ENCODE measurements at places on chromosomes 13 and 19.

DNA sequence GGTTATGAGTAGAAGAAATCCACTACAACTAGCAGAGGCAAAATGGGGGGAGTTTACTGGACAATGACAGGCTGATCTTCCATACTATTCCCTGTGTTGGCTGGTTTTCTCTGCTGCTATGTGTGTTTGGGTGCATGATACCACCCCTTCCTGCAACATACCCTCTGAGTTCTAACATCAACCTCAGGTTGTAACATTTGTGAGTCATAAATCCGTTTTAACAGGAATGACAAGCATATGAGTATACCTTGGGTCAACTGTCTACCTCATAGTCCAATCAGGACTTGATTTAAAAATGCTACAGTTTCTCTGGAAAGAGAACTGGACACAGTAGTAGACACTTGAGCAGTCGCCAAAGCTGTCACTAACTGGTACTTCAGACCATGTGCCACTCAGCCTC is 422.9 kb downstream of the KCTD12 start:
- DNase-seq, result no peak

- peak; percentile 67 for DNase-seq
Observed at GRCh38 chr19:1269478-1270212, 513 bp downstream of the CIRBP start.

- DNase-seq, result no peak
Observed at GRCh38 chr19:43105496-43105895, 23.0 kb upstream of the PSG2 start.

GRCh38 chr13:111584101-111584672 is 263.7 kb downstream of the TEX29 start:
- no peak for DNase-seq

GRCh38 chr13:27353166-27353583 is 71.2 kb upstream of the GTF3A start:
- no peak for DNase-seq

DNA sequence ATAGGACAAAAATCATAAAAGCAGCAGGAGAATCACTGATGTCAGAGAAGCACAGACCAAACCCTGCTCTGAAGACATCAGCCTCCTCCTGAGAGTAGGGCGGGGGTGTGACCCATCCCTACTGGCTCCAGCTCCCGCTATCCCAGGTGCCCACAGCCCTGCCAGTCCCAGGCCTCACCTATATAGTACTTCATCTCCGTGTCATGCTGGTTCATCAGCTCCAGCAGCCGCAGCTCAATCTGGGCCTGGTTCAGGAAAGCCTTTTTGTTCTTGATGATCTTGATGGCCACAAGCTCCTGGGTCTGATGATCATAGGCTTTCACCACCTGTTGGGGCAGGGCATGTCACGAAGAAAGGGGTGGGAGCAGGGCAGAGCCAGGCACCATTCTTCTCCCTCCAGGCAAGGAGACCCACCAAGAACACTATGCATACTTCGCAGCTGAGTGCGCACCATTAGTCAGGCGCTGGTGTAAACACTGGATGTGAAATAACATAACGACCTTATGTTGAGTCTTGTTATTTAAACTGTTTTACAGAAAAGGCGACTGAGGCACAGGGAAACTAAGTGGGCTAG is 4.2 kb downstream of the DYRK1B start:
- no peak for DNase-seq

DNA sequence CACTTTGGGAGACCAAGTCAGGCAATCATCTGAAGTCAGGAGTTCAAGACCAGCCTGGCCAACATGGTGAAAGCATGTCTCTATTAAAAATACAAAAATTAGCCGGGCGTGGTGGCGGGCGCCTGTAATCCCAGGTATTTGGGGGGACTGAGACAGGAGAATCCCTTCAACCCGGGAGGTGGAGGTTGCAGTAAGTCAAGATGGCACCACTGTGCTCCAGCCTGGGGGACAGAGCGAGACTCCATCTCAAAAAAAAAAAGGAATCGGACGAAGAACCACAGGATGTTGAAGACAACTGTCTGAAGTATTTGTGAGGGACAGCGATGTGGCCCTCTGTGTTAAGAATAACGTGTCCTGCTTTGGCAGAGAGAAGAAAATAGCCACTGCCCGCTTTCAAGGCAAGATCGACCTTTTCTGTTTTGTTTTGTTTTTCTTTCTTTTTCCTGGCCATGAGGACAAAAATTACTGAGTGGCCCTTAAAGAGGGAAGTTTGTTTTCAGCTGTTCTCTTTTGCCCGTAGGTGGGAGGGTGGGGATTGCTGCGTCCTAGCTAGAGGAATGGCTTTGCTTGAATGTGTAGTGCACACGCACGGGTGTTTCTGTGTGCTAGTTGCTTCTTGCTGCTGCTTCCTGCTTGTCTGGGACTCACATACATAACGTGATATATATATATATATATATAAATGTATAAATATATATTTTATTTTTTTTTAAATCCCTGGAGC is 6.2 kb upstream of the PRKCG start:
- no peak for DNase-seq

DNA sequence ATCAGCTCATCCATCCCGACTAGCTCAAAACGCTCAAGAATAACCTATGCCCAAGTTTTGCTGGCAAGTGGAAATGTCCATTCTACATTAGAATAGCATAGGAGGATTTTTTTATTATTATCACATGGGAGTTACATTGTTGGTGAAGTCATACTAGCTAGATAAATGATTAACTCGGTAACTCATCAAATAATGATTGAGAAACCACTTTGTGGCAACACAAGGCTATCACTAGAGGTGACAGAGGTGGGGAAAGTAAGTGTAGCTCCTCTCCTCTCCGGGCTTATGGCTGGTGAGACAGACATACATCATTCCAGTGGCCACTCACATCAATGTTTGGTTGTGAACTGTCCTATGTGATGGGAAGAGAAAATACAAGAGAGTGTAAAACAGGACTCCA is 161.6 kb downstream of the ZIC5 start:
- no peak for DNase-seq

DNA sequence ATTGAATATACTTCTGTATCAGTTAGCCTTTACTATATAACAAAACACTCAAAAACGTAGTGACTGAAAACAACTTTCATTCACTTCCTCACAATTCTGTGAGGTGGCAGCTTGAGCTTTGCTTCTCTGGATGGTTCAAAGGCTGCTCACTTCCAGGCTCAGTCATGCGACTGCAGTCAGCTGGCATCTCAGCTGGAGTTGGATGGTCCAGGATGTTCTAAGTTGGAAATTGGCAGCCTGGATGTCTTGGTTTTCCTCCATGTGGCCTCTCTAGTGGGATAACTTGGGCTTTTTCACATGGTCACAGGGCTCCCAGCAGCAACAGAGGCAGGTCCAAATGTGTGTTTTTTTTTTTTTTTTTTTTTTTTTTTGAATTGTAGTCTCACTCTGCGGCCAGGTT is 204.4 kb downstream of the LACC1 start:
- no peak for DNase-seq

DNA sequence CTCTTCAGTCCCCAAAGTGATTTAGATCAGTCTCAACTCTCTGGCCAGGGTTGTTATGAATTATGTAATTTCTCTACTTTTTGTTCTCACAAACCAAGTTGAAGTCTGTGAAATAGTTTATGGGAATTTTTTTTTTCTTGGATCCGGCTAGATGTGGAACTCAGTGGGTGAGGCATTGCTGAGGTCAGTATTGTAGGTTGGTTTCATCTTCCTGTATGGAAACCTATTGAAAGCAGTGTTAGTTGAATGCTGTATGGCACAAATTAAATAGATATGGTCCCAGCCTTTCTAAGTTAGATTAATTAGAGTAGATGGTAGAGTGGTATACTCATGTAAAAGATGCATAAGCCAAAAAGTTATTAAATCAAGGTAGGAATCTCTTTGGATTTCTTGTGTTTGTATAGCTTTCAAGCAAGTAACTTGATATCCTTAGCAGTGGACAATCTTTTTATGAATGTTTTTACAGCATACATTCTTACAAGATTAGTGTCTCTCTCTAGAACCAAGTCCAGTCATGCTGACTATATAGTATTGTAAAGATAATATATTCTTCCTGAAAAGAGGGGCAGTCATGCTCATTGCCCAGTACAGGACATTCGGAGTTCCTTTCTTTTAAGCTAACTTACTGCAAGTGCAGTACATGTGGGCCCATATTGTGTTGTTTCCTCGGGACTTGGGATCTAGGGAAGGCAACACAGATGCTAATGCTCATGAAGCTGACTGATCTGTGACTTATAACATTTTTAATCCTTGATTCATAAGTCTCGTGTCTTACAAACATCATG is 2541.1 kb downstream of the PCDH9 start:
- no peak for DNase-seq

- no peak for DNase-seq
Observed at GRCh38 chr19:29672933-29673336, 7.7 kb downstream of the PLEKHF1 start.

GRCh38 chr13:35448465-35448864 is 28.0 kb downstream of the MAB21L1 start:
- no peak for DNase-seq

DNA sequence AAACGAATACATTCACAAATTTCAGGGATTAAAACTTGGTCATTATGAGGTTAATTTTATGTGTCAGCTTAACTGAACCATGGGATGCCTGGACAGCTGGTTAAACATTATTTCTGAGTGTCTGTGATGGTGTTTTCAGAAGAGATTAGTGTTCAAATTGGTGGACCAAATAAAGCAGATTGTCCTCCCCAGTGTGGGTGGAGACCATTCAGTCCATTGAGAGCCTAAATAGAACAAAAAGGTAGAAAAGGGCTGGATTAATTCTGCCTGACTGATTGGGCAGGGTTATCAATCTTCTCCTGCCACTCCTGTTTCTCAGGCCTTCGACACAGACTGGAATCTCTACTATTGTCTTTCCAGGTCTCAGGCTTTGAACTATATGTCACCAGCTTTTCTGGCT is 203.8 kb upstream of the SLITRK6 start:
- no peak for DNase-seq

- no peak for DNase-seq
Observed at GRCh38 chr13:99289271-99289670, 17.9 kb downstream of the GPR183 start.

DNA sequence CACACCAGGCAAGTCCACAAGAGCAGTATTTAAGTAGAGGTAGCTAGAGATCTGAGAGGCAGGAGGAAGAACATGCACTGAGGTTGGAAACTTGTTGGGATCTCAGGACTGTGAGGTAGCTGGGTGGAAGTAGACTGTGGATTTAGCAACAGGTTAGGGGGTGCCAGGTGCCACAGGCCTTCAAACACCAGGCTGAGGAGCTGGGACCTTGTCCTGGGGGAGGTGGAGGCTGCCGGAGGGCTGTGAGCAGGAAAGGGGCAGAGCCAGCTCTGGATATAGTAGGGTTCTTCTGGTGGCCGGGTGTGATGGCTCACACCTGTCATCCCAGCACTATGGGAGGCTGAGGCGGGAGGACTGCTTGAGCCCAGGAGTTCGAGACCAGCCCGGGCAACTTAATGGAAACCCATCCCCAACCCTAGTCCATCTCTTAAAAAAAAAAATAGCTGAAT is 3.1 kb downstream of the FUZ start:
- no peak for DNase-seq

DNA sequence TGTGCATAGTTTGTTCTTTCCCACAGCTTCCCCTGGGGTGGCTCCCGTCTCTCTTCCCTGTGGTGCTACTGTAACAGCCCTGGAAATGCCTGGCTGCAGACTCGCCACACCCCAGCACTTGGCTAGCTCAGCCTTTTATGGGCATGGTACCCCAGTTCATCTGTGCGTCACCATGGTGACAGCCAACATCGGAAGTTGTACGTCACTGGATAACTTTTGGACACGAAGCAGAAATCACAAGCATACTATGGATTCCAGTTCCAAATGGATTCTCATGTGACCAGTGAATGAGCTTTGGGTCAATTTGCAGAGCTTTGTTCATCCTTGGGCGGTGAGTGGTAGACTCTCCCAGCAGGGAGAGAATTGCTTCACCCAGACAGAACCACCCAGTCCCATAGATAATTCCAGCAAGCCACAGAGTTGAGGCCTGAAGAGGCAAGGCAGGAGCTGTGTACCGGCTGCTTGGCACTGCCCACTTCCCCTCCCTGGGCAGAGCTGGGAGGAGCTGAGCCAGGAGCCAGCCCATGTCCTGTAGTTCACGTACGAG is 54.4 kb downstream of the COL4A2 start:
- peak; percentile 91 for DNase-seq

GRCh38 chr19:35099155-35099896 is 16.3 kb upstream of the FXYD3 start:
- no peak for DNase-seq

DNA sequence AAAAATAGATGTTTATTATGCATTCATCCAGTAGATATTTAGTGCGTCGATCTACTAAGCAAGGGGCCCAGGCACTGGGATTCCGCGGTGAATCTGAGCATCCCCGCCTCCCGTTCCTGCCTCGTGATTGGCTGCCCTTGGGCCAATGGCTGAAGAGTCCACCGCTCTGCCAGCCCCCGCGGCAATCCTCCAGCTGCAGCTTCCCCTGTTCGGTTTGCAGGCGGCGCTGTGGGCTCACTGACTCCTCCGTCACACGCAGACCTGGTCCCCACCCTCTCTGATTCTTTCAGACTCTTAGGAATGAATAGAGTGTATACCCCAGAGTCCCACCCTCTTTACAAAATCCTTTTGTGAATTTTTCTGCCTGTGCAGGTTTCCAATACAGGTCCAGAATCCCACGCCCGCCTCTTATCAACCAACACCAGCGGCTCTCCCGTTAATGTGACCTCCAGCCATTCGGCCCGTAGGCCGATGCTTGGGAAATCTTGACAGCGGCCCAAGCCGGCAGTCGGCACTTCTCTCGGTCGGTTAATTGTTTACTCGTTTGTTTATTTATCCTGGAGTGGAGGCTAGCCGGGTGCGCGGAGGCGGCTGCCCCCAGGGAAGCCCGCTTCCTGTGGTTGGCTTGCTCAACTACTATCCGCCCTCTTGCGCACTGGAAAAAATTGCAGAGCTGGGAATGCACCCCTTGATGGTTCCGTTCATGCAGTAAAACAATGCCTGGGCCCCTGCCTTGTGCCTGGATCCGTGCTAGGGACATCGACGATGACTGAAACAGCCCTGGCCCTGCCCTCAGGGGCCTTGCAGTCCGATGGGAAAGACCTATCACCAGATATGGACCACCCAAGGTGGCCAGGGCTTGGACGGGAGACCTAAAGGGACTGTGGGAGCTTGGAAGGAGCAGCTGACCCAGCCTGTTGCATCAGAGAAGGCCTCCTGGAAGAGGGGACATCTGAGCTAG is 4.5 kb upstream of the ARHGAP35 start:
- peak; percentile 90 for DNase-seq

All from skeletal muscle cell (primary cell).